ENCODE measurements at places on chromosomes 3 and 15.

DNA sequence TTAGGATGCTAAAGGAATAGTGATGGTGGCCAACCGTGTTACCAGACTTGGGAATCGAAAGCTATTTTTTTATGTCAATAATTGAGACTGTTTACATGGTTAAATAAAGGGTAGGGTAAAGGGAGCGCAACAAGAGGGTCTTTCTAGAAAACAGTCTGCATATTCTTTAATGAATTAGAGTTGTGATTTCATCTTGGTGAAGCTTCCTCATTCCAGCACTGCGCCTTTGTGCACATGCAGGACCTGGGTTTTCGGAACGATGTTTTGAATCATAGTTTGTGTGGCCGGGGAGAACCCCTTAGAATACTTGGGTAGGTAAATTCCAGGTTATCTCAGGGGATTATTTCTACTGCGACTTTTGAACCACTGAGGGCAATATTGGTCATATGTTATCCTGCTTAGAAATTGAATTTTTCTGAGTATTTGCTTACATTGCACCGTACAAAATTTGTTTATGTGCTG lies 1.3 kb downstream of the PIK3CA start:
- DNase-seq: no peak

GRCh38 chr3:25907081-25907480 lies 117.2 kb downstream of the OXSM start:
- DNase-seq: no peak

DNA sequence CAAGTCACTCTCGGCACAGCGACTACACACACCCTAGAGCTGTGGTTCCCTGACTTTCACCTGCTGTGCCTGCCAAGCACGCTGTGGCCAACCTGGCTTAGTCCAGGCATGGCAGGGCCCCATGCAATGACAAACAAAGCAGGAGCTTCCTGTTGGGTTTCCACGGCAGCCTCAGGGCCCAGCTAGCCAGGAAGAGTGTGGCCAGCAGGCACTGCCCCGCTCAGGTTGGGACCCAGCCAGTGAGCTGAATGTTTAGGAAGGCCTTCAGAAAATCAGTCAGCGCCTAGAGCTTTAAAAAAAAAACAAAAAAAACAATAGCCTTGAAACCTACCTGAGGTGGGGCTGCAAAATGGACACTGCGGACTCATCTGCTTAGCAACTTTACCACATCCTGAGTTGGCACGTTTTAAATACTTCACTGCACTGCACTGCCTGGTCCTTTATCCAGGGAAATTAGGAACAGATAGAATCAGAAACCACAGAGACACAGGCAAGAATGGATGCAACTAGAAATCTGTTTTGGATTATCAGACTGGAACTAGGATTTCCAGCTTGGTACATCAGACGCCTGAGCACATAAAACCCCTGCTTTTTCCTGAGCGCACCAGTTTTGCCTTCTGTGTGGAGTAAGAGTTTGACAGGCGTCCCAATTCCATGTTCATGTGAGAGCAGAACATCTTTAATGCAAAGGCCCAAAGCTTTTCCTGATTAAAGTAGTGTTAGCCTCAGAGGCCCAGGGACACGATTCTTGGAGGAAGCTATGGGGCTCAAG lies 36.2 kb upstream of the LDHAL6B start:
- DNase-seq: no peak

- DNase-seq: no peak
Observed at GRCh38 chr3:162338514-162338913, 841.9 kb downstream of the OTOL1 start.

GRCh38 chr15:52247461-52247860 lies 48.1 kb downstream of the MYO5C start:
- DNase-seq: no peak

DNA sequence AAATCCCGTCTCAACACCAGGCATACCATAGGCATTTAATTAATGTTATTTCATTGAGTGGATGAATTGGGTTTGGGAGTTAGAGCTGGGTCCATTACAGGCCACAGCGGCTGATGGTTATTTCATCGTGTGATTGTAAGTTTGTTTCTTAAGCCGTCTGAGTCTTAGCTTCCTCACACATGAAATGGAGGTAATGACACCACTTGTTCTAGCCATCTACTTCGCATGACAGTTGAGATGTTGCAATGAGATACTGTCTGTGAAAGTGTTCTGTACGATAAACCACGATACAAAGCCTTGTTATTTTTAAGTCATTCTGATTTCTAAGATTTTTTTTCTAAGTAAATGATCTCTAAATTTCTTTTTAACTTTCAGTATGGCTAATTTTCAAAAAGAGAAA lies 8.6 kb upstream of the TP63 start:
- no peak for DNase-seq

DNA sequence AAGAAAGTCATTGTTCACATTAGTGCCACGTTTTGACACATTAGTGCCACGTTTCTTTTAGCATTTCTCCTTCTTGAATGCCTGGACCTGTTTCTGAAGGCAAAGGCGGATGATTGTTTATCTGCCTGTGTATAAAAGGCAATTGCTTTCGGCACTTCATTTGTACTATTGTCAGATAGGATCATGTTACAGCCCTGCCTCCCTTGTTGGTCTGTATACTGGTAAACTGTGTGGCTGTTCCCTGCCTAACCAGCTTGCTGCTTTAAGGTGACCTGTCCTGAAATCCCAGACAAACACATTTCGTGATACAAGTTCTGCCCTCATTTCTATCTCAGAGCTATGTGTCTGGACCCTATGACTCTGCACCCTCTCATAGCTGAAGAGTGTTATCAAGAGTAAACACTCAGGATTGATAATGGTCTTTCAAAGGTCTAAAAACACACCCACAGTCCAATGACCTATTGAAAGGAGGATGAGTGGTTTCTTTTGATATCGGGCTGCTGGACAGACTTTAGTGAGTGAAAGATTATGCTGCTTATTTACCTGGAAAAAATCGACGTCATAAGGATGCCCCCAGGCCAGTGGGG lies 276.3 kb upstream of the MCTP2 start:
- no peak for DNase-seq

DNA sequence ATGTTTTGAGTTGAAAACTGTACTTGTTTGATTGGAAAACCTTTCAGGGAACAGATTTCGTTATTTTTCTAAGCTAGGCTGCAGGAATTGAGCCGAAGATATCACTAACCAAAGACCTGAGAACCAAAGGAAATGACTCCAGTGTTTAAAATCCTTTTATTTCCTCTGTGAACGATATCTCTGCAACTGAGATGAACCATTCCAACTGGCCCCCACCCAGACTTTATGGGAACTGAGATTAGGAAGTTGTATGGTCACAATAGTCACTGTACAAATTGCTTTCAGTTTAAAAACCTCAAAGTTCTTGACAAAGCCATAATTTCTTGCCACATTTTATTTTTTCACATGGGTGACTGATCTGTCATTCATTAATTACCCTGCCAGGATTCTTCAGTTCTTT lies 232.4 kb downstream of the RBMS3 start:
- DNase-seq: no peak

DNA sequence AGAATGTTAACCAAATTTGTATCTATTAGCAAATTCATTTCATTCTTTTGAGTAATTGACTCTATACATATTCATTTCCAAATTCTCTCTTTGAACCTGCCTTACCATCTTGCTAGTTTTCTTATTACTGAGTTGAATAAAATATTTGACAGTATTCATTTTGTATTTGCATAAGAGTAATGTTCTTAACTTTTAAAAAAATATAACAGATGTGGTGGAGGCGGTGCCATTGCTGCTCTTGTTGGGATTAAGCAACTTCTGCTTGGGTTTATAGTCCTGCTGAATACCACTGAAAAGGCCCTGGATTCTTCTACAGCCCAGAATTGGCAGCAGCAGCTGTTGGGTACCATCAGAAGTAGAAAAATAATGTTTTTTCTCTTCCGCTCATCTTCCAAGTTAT lies 148.9 kb upstream of the PEX5L start:
- DNase-seq: no peak

GRCh38 chr15:80234883-80235282 lies 17.1 kb downstream of the CTXND1 start:
- DNase-seq: no peak

- DNase-seq: no peak
Observed at GRCh38 chr3:164524201-164524600, 554.1 kb downstream of the SI start.

- DNase-seq: no peak
Observed at GRCh38 chr15:93029214-93029835, 59.7 kb downstream of the RGMA start.

DNA sequence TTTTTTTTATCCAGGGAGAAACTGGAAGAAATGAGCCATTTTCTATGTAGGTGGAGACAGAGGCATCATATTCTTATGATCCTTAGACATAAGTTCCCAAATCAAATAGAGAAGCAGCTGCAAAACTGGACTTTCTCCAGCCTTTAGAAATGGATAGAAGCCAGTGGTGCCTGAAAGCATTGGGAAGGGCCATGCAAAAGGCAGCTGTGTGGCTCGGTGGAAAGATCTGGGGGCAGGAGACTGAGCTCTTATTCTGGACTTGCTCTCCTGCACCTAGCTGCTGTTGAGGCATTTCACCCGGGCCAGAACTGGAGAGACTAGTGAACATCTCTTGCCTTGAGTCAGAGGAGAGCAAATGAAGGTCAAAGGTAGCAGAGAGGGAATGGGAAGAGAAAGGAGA lies 73.1 kb downstream of the TFG start:
- no peak for DNase-seq

DNA sequence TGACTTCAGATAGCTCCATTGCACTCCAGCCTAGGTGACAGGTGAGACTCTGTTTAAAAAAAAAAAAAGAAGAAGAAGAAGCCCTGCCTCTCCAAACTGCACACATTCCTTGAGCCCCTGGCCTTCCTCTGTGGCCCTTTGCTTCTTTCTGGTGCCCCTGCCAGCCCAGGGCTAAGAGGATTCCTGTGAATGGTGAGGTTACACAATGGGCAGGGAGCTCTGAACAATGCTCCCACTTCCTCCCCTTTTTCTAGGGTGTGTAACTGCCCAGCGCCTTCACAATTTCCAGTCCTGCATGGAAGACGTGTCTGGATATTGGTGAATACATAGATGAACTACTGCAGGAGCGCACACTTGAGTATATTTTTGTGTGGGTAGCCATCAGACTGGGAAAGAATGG lies 3.6 kb upstream of the AMOTL2 start:
- DNase-seq: no peak

DNA sequence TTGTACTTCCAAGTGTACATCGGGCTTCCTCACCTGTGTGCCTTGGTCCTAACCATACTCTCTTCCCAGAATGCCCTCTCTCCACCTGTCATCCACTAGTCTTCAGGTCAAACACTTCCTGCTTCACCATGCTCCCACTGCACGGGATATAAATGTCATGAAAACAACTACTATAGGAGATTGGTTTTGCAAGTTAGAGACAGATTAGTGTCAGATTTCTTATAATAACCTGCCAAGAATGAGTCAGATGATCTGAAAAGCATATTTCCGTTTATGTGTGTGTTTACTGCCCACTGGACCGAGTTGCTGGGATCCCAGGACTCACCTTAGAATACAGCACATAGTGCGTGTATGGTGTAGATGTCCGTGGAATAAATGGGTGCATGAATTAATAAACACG lies 21.4 kb downstream of the PLA1A start:
- no peak for DNase-seq

GRCh38 chr15:20409247-20409646 lies 132.4 kb downstream of the GOLGA6L6 start:
- DNase-seq: no peak

DNA sequence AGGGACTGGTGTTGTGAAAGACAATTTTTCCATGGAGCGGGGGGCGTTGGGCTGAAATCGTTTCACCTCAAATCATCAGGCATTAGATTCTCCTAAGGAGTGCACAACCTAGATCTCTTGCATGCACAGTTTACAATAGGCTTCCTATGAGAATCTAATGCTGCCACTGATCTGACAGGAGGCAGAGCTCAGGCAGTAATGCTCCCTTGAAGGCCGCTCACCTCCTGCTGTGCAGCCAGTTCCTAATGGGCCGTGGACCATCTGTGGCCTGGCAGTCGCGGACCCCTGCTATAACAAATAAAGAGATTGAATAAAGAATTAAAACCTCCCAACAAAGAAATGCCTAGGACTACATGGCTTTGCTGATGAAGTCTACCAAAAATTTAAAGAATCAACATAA lies 25.3 kb upstream of the ANKRD28 start:
- no peak for DNase-seq

DNA sequence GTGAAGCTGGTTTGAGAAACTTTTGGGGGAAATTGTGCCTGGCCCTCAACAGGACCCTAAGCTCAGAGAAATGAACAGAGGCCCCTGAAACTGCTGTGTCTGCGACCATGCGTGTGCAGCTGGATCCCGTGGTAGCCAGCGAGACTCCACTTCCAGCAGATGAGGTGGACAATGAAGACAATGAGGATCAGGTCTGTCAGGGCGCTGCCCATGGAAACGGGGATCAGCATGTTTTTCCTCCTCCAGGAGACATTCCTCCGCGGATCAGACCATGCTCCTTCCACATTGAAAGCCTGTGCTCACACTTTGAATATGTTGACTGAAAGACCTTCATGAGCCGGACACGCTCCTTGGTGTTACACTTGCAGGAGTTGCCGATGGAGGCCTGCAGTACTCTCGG lies 1439.8 kb upstream of the ALCAM start:
- no peak for DNase-seq

GRCh38 chr3:18190646-18191045 lies 234.5 kb downstream of the SATB1 start:
- no peak for DNase-seq

DNA sequence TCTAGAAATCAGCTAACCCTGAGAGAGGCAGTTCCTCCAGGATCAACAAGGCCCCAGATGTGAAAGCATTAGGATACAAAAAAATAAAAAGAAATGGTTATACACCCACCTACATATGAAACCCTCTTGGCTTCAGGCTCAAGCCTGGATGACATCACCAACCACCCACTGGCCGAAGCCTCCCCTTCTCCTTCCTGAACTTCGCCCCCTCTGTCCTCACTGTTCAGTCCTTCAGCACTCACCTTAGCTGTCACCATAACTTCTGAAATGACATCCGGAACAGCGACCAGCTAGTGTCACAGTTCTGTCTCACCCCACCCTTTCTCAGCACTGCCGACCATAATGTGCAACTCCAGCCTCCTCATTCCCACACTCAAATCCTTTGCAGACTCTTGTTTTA lies 98.7 kb downstream of the PLCH1 start:
- DNase-seq: no peak

DNA sequence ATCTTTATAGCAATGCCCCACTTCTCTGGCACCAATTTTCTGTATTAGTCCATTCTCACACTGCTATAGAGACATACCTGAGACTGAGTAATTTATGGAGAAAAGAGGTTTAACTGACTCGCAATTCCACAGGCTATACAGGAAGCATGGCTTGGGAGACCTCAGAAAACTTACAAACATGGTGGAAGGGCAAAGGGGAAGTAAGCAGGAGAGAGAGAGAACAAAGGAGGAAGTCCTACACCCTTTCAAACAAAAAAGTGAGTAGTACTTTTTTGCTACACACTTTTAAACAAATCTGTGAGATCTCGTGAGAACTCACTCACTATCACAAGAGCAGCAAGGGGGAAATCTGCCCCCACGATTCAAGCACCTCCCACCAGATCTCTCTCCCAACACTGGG lies 67.8 kb upstream of the ZBED2 start:
- no peak for DNase-seq

GRCh38 chr3:9390265-9390888 lies 7.0 kb upstream of the SETD5 start:
- DNase-seq: no peak
